ENCODE measurements at places on chromosomes 13 and 19.

DNA sequence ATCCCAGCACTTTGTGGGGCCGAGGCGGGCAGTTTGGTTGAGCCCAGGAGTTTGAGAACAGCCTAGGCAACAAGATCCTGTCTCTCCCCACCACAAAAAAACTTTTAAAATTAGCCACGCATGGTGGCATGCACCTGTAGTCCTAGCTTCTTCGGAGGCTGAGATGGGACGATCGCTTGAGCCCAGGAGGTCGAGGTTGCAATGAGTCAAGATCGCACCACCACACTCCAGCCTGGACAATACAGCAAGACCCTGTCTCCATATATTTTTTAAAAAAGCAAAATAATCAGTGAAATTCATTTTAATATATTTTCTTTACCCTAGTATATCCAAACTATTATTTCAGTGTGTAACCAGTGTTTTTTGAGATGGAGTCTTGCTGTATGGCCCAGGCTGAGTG is 8.2 kb downstream of the AP2A1 start:
- no peak for DNase-seq

GRCh38 chr19:39112338-39112890 is 13.2 kb upstream of the PAK4 start:
- DNase-seq = peak; percentile 88

DNA sequence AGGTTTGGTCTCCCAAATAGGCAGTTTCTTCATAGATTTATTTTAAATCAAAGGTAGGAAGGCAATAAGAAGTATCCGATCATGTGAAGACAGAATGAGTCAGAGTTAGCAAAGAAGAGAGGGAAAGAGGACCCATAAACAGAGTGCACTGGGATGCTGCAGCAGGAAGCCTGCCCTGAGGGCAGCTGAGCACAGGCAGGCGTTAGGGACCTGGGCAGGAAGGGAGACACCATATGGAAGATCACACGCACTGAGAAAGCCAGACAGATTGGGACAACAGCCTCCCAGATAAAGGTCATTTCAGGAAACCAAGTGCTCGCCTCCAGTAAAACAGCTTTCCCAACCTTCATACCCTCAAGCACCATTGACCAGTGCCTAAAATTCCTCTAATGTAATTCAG is 598.0 kb downstream of the EFNB2 start:
- DNase-seq = no peak

GRCh38 chr13:76632401-76633044 is 253.7 kb downstream of the KCTD12 start:
- no peak for DNase-seq

GRCh38 chr13:113804017-113804702 is 45.1 kb downstream of the TMEM255B start:
- no peak for DNase-seq

- no peak for DNase-seq
Observed at GRCh38 chr13:100951016-100951415, 276.4 kb upstream of the TMTC4 start.

- DNase-seq = no peak
Observed at GRCh38 chr19:15570420-15570819, 44.6 kb upstream of the CYP4F8 start.

GRCh38 chr13:98059276-98059675 is 83.6 kb upstream of the FARP1 start:
- DNase-seq = no peak

DNA sequence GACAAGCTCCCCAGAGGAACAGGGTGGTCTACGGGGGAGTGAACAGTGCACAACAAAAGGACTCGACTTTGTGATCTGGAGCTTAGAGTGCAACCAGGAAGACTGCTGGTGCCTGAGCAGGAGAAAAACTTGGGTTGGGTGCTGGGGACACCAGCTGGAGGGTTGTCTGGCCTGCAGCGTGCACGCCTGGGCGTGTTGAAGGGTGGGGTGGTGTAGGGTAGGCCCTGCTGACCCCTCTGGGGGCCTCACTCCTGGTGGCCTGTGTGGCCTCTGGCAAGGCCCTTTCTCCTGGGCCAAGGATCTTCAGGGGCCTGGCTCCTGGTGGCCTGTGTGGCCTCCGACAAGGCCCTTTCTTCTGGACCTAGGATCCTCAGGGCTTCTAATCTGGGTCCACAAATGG is 4.7 kb upstream of the RSPH6A start:
- no peak for DNase-seq

GRCh38 chr13:50708461-50708860 is 135.0 kb downstream of the DLEU7 start:
- DNase-seq = no peak

DNA sequence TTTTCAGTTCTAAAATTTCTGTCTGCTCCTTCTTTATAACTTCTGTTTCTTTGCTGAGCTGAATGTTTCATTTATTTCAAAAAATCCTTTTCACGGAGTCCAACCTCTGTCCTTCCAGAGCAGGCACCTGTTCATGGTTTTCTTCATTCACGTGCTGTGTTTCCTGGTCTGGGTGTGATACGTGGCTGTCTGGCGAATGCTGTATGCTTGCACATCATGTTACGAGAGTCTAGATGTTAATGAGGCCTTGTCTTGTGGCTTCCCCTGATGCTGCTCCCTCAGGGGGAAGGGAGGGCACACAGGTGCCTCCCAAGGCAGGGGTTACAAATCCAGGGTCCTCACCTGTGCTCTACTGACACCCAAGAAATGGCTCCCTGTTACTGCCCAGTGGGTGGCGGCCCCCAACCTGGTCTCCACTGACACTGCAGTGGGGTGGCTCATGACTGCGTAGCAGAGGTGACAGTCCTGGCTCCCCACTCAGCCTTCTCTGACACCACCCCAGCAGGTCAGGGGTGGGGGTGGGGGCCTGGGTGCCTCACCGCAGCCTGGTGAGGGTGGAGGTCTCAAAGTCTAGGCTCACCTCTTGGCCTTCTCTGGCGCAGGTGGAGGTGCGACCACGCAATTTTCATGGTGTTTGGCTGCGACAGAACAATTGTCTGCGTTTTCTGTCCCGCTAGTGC is 20.1 kb upstream of the RAB20 start:
- no peak for DNase-seq

DNA sequence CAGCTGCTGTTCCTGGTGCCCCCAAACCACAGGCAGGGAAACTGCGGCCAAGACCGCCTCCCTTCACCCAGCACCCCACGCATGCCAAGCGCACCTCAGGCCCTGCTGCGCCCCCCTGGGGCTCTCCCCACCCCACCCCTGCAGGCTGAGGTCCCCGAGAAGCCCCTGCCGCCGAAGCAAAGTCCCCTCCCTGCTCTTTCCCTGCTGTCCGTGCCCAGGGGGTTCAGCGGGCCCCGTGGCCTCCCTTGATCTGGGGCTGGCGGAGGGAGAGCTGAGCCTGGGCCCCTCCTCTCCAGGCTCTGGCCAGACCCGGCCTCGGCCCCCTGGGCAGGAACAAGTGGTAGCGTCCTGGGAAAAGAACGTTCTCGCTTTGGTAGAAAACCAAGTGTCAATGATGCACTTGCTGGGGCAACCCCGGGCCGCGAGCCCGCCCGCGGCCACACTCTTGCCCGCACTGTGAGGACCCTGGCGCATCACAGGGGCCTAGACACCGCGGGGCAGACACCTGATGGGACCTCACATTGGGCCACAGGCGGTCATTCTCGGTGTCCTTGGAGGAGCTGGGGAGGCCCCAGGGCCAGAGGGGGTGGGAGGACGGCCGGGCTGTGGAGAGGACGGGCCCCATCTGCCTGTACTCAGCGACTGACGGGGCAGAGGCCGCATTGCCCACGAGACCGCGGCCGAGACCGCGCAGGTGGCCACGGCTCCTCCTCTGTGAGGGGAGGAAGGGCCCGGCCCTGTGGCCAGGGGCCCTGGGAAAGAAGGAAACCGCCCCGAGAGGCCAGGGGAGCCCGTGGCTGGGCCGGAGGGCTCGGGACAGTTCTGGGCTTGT is 29.0 kb downstream of the GPX4 start:
- DNase-seq = no peak

DNA sequence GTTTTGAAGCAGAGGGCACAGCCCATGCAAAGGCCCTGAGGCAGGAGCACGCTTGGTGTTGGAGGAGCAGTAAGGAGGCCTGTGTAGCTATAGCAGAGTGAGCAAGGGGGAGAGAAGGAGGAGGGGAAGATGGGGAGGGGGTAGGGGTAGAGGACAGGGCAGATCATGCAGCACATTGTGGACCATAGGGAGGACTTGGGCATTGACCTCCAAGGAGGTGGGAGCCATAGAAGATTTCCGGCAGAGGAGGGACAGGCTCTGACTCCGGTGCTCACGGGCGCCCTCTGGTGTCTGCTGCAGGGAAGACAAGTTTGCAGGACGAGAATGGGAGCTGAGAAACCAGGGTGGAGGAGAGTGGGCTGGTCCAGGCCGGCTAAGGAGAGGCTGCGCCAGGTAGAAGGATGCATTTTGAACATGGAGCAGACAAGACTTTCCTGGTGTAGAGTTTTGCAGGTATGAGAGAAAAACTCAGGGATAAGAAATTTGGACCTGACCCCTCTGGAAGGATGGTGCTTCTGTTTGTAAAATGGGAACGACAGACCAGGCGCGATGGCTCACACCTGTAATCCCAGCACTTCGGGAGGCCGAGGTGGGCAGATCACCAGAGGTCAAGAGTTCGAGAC is 13.7 kb upstream of the CREB3L3 start:
- peak; percentile 83 for DNase-seq

- DNase-seq = no peak
Observed at GRCh38 chr13:102452836-102453235, 51.0 kb upstream of the FGF14 start.

- DNase-seq = no peak
Observed at GRCh38 chr19:15252398-15253018, 20.3 kb upstream of the EPHX3 start.

DNA sequence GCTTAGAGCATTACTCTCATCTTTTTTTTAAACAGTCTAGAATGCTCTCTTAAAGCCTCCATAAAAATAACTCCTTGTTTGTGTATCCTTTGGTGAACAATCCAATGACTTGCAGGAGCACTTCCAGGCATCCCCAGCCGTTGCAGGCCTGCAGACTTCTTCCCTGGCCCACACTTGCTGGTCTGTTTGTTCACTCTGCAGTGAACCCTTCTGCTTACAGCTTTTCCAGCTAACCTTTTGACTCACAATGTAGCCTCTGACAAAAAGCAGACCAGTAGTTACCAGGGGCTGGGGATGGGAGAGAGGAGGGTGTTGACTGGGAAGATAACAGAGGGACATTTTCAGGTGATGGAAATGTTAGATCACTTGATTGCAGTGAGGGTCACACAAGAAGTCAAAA is 9.1 kb downstream of the GPR42 start:
- peak; percentile 37 for DNase-seq

DNA sequence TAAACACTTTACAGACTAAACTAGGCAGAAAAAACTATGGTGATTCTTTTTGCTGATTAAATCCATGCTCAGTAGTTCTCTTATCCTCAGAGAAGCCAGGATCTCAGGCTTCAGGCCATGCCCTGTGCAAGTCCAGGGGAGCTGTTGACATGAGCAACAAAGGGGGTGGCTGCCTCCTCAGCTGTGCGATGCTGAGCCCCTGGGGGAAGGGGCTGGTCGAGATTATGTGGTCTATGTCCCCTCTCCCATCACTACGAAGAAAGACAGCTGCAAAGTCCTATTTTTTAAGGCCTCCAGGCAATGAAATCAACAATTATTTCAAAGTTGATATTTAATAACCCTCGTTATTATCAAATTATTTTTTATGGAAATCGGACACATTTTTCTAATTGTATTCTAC is 37.0 kb downstream of the IRS2 start:
- DNase-seq = no peak

- no peak for DNase-seq
Observed at GRCh38 chr13:70769817-70770216, 661.6 kb upstream of the KLHL1 start.

- no peak for DNase-seq
Observed at GRCh38 chr13:50731400-50731799, 112.1 kb downstream of the DLEU7 start.

DNA sequence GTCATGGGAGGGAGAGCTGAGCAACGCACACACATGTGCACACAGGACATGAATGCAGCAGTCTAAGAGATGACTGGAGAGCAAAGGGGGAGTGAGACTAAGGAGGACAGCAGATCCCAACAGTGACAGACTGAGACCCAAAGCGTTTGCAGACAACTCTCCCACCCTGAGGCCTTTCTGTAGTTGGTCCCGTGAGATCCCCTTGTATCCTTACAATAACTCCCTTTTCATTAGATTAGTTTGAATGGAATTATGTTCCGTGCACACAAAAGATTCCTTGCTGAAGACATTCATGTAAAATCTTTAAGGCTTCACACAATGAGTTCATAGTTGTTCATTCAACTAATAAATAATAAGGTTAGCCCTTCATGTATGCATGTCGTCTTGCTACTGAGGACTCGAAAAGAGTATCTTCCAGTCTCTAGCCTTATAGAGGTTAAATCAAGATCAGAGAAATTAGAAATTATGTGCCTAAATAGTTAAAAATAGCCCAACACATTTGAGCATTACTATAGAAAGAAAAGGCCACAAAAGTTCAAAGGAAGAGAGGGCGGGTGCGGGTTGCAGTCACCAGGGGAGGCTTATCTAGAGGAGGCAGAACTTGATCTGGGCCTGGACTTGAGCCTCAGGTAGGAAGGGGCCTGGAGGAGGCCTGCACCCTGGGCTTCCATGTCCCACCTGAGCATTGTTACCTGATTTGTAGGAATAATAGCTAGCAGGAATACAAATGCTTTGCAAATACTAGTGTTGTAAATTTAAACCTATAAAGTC is 3.1 kb upstream of the GTF3A start:
- DNase-seq = no peak

- DNase-seq = no peak
Observed at GRCh38 chr13:42373048-42373812, 101.3 kb downstream of the AKAP11 start.

DNA sequence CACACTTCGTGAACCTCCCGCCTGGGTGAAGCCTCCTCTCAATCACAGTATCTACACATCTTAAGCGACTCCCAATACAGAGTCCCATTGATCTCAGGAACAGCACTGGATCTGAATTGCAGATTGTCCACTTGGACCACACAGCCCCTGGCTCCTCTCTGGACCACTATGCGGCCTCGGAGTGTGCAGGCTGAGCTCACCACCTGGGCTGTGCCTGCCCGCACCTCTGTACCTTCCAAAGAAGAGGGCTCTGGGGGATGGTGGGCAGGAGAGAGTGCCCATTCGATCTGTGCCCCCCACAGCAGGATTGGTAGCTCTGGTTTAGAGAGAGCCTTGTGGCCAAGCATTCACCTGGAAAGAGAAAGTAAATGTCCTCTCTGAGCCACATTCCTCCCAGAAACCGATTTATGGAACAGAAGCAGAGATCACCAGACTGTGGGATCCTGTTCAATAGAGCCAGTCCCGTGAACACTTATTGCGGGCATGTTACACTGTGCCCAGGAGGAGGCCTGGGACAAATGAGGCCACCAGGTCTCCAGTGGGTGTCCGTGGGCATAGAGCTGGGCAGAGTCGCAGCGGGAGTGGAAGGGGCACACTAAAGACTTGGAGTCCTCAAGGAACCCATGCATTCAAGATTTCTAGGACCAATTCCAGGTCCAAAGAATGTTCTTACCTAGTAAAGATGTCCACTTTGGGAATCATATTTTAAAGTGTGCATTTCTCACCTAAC is 141.6 kb upstream of the SOX1 start:
- DNase-seq = no peak

- no peak for DNase-seq
Observed at GRCh38 chr19:2523630-2524311, 47.8 kb downstream of the GADD45B start.

- no peak for DNase-seq
Observed at GRCh38 chr13:50326811-50327210, 311.6 kb downstream of the KCNRG start.
